ENCODE measurements at places on chromosomes 2 and 18.

- no peak for DNase-seq
Observed at GRCh38 chr2:168397629-168398028, 58.4 kb upstream of the CERS6 start.

- peak; percentile 30 for DNase-seq
Observed at GRCh38 chr2:190180313-190181122, 118.0 kb upstream of the MSTN start.

GRCh38 chr2:29317801-29318485, 202.7 kb downstream of the CLIP4 start:
- DNase-seq, result no peak

DNA sequence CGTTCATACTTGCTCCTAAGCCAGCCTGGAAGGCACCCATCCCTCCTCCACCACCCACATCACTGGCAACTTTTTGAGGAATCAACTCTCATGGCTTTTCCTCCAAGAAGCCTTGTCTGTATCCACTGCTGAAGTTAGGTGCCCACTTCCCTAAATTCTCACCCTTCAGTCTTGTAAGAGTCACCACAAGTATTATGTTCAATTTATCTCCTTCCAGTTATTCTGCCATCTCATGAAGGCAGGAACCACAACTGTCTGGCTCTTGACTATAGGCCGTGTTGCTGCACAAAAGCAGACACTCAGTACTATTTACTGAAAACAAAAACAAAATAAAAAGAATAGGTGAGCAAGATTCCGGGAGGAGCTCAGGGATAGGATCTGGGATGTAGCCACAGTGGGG, 234.8 kb downstream of the CYRIA start:
- DNase-seq, result no peak

- no peak for DNase-seq
Observed at GRCh38 chr2:223019390-223019930, 32.5 kb upstream of the KCNE4 start.

All from cardiac fibroblast (primary cell).